ENCODE measurements at places on chromosomes 11 and 22. TPM values are rescaled to one million over a fixed set of nuclear protein-coding genes. Genes with fewer than 3 reads are reported as not detected.

DEFB131B gene
- not detected for total RNA-seq

MMP27 gene
- total RNA-seq = not detected

MRGPRX4 gene
- not detected for total RNA-seq

LARGE1 gene
- total RNA-seq = 94.7 TPM

NRGN gene
- total RNA-seq = 10.7 TPM

CFAP68 gene
- 16.0 TPM for total RNA-seq

USP2 gene
- 2.5 TPM for total RNA-seq

RAG2 gene
- not detected for total RNA-seq
